ENCODE measurements at places on chromosomes 4 and X. TPM values are rescaled to one million over a fixed set of nuclear protein-coding genes. Genes with fewer than 3 reads are reported as not detected.

DNA sequence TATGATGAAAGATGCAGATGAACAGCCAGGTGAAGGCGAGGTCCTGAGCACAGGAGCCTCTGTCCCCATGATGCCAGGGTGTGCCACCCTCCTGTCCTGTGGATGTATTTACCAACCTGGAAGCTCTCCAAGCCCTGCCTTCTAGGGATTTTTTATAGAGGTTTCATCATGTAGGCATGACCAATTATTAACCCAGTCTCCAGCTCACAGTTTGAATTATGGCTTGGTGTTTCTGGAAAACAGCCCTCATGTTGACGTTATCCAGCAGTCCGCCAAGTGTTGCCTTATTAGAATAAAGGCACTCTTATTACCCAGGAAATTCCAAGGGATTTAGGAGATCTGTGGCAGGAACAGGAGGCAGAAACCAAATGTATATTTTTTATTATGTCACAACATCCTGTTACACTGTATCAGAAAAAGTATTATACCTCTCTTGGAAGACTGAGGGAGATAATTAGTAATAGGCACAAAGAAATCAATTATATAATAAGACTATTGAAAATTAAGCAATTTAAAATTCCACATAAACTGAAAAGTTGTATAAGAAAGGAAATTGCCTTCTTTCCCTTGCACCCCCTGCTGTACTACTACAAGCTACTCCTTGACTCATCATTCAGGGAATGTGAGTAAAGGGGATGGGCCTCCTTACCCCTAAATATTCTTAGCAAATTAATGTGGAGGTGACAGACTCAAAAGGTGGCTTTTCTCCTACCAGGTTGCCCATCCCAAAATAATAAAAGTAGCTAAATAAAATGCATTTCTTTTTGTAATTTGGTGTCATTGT lies 129.6 kb downstream of the ZNF330 start:
- no peaks in the 10 kb centered on the region for H3K4me1 ChIP-seq
- H3K36me3 ChIP-seq, result no peaks in the 10 kb centered on the region
- no peak overlapping the region for H3K27ac ChIP-seq

DNA sequence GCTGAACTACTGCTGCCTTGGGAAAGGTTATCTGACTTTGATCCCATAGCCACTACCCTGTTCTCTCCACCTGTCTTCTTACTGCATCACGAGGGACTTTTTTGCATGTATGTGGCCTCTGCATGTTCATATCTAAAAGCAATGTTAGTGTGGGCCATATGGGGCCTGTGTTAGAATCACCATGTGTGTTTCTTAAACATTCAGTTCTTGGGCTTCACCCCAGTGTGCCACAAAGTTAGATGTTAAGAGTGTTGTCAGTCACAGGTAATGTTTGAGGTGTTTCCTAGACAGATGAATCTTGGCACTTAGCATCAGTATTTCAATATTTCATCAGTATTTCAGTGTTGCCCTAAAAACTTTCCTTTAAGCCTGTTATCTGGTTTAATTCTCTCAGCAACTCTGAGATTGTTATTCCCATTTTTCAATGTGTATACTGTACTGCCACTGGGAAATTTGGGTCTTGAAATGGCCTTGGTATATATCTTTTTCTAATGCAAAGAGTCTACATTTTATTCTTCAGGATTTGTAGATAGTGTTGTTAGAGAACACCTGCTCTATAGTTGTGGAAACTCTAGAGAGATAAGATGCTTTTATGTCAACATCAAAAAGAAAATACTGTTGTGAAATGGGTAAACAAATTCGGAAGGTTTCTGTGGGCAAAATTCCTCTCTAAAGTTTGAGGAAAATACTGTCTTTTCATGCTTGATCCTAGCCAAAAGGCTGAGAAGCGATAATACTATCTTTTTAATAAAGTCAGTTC lies 259.7 kb downstream of the BMPR1B start:
- H3K4me3 ChIP-seq, result no peak overlapping the region
- H3K27me3 ChIP-seq, result no peaks in the 10 kb centered on the region
- H3K4me1 ChIP-seq, result no peaks in the 10 kb centered on the region
- H3K27ac ChIP-seq, result no peak overlapping the region
- no peaks in the 10 kb centered on the region for H3K36me3 ChIP-seq
- no peak for DNase-seq

The C1QTNF7 gene
- polyA plus RNA-seq, result not detected

DNA sequence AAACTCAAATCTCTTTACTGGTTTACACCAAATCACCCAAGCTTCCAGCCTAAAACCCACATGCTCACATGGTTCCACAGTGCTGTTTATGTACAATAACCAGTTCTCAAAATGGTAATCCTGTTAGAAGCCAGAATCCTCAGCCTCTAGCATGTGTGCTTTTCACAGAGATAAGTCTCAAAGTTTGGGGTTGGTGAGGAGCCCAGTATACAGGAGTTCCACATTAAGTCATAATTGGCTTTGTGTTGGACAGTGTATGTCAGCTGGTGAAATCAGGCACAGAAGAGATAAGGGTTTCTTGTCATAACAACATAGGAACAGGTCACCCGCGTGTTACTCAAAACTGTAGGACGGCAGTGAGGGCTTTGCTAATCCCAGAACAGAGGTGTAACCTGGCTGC lies at the start of gene TRIML1:
Gene TRIML1 (plus strand): TSS at position 301 of the 400 bp plus-strand sequence. CDS start 118 bp downstream, outside the sequence.
- DNase-seq, result no peak
- H3K27me3 ChIP-seq, result no peaks in the 10 kb centered on the region
- H3K36me3 ChIP-seq, result no peaks in the 10 kb centered on the region

DNA sequence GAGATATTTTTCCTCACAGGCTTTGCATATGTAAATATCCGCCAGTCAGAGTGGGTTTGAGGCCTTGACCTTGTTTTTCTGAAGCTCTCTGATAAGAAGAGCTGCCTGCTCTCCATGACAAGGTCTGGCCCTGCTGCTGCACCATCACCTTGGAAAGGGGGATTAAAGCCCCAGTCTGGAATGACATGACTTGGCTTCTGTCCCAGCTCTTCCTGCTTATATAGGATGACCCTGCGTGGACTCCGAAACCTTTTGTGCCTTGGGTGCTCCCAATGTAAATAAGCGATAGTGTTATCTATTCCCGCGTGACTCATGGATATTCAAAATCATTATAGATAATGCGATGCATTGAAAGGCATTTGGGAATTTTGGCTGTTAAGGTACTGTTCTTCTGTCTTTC lies 139.3 kb downstream of the BMPR1B start:
- no peaks in the 10 kb centered on the region for H3K36me3 ChIP-seq
- H3K27me3 ChIP-seq, result no peaks in the 10 kb centered on the region
- DNase-seq, result no peak
- H3K4me1 ChIP-seq, result no peaks in the 10 kb centered on the region

- peaks cover 11% of the 10 kb centered on the region for H3K4me1 ChIP-seq
- H3K27ac ChIP-seq, result no peak overlapping the region
- no peaks in the 10 kb centered on the region for H3K27me3 ChIP-seq
- no peak for DNase-seq
- H3K36me3 ChIP-seq, result no peaks in the 10 kb centered on the region
Measured at GRCh38 chr4:123068081-123068480, 145.7 kb upstream of the NUDT6 start.

DNA sequence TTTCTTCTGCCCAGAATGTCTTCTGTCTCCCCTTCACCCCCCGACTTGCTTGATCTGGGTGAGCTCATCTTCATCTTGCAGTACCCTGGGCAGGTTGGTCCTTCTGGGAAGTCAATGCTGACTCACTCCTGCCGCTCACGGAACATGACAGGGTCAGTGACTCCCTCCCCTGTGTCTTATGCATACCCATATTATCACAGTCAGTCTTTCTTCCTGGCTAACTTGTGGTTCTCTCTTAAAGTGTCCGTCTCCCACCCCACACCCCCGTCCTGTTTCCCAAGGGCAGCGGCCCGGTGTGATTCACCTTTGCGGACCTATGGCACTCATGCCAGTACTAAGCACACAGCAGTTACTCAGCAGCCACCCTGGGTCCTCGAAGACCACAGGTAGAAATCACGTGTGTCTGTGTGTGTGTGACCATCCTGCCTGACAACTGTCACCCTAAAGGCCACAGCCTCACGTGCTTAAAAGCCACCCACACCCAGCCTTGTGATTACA lies 17.7 kb downstream of the IQSEC2 start:
- no peak overlapping the region for H3K27ac ChIP-seq
- no peaks in the 10 kb centered on the region for H3K36me3 ChIP-seq
- peaks cover 36% of the 10 kb centered on the region for H3K4me1 ChIP-seq

The NRK gene
- polyA plus RNA-seq, result 0.35 TPM

DNA sequence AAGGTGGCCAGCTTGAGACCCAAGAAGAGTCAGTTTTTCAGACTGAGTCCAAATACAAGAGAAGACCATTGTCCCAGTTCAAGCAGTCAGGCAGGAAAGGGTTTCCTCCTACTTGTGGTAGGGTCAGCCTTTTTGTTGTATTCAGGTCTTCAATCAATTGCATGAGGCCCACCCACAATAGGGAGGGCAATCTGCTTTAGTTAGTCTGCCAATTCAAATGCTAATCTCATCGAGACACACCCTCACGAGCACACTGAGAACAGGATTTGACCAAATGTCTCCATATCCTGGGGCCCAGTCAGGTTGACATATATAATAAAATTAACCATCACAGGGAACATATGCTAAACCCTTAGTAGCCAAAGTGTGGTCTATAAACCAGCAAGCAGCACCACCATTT lies 75.3 kb upstream of the FRMPD3 start:
- H3K4me3 ChIP-seq, result no peak overlapping the region
- no peak overlapping the region for H3K27ac ChIP-seq
- H3K36me3 ChIP-seq, result no peaks in the 10 kb centered on the region

- H3K4me3 ChIP-seq, result no peak overlapping the region
- H3K27me3 ChIP-seq, result no peaks in the 10 kb centered on the region
- H3K36me3 ChIP-seq, result no peaks in the 10 kb centered on the region
- no peak for DNase-seq
- no peaks in the 10 kb centered on the region for H3K4me1 ChIP-seq
- H3K27ac ChIP-seq, result no peak overlapping the region
Measured at GRCh38 chr4:35993606-35994005, 250.7 kb downstream of the ARAP2 start.

- no peak overlapping the region for H3K4me3 ChIP-seq
- peaks cover 50% of the 10 kb centered on the region for H3K4me1 ChIP-seq
- no peaks in the 10 kb centered on the region for H3K36me3 ChIP-seq
- H3K27ac ChIP-seq, result peak overlapping the region; percentile 6
Measured at GRCh38 chrX:17411205-17411604, 36.2 kb downstream of the NHS start.
